ENCODE measurements at places on chromosomes 4 and X. TPM values are rescaled to one million over a fixed set of nuclear protein-coding genes. Genes with fewer than 3 reads are reported as not detected.
A peak's percentile ranks its signal among the peaks of the same experiment; 100 is the strongest.

DNA sequence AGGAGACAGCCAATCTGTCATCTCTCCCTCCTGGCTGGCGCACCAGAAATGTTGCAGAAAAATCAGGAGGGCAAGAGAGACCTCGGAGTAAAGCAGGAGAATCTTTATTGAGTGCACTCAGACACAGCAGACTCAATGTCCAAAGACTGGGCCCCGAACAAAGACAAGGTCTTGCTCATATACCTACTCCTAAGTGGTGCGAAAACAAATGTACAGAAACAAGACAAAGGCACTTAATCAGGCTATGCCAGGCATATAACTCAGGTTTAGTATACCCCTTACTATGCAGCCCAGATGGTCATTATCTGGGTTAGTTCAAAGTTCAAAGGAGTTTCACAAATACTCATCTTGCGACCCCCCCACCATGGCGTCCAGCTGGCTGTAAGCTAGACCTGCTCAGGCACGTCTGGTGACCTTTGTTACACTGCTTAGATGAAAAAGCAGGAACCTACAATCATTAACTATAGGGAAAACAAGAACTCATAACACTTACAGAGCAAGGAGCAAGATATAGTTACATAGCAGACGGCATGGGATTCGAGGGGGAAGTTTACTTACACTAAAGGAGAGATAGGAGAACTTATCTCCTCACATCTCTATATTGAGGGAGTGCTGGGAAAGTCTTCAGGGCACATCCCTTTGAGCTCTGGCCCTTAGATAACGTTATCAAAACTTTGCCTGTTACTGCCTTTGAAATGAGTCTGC is 27.5 kb downstream of the SULT1E1 start:
- no peak for DNase-seq

- no peak for DNase-seq
Measured at GRCh38 chr4:16875487-16875886, 23.0 kb downstream of the LDB2 start.

DNA sequence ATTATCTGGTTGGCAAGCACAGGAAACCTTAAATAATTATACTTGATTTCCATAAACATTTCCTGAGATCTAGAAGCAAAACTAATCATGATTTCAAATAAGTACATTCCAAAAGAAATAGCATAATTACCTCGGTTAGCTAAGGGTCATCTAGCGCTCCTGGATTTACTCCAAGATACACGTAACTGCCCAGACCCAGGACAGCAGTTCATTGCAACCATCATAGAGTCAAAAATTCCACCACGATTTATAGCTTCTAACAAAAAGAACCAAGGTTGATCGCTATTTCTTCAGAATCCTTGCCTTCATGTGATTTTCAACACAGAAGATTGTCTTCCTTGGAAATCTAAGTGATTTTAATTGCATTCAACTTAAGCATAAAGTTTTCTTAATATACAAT is 1235.5 kb upstream of the TENM3 start:
- DNase-seq: no peak

- DNase-seq: no peak
Measured at GRCh38 chr4:133472244-133472643, 323.1 kb downstream of the PCDH10 start.

DNA sequence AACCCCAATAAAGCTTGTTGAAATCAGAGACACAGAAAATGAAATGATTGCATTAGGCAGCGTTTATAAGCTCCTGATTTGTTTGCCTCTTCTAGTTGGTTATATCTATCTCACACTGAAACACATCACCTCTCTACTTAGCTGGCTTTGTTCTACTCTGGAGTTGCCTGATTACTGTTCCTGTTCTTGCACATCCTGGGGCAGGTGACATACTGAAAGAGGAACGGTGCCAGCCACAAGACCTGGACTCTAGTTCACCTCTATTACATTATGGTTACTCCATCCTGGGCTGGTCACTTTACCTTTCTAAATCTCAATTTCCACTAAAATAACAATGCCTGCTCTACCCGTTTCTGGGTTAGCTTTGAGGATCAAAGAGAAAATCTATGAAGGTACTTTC is 47.9 kb downstream of the TRIM2 start:
- no peak for DNase-seq

- DNase-seq: peak; percentile 40
Measured at GRCh38 chr4:7328913-7329638, 105.7 kb downstream of the PSAPL1 start.

DNA sequence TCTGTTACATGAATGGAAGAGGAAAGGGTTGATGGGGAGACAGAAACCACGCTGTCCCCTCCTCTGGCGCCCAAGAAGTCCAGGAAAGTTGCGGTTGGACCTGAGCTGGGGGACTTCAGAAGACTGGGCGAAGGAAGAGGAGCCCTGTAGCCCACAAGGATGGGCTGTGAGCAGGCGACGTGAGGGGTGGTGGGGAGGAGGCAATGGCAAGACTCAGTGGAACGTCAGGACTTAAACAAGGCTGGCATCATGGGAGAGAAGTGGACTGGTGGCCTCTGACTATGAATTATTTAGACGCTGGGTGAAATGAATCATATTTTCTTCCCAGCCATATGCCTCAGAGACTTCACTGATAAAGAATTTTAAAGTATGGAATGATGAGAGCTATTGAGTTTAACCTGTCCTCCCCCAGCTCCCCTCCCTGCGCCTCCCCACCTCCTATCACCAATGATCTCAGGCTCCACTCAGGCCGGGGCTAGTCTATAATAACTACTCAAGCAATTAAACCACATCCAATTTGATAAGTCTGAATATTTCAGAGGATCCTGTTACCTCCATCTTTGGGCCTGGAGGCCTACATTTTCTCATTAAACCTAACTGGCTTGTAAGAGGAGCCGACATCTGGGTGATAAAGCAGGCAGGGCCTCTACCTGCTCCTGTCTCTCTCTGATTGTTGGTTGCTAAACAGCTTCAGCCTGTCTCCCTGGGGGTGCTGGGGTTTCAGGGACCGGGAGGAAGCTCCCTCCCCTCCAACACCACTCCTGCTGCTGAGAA is 63.6 kb downstream of the SMIM20 start:
- no peak for DNase-seq

GRCh38 chr4:183989461-183989860 is 84.4 kb downstream of the STOX2 start:
- DNase-seq: no peak

- DNase-seq: no peak
Measured at GRCh38 chrX:51158231-51158630, 174.4 kb upstream of the NUDT10 start.

GRCh38 chr4:83716874-83717273 is 181.0 kb downstream of the GPAT3 start:
- no peak for DNase-seq

DNA sequence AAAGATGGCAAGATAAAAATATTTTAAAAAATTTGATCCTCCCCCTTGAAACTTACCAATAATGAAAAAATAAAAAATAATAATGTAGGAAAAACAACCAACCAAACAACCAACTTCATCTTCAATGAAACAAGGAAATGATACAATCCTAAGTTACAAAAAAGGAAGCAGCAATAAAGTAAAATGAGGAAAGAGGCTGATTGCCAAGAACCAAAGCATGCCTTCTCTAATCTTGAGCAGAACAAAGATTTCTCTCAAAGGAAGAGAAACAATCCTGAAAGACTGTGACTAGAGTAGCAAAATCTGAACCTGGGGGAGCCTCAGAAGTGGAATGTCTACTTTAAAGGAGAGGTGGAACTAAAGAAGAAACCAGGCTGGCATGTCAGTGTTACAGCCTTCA is 10.9 kb upstream of the WDFY3 start:
- no peak for DNase-seq

GRCh38 chrX:107454302-107454701 is 4.8 kb downstream of the FRMPD3 start:
- no peak for DNase-seq

GRCh38 chr4:184011826-184012380 is 106.8 kb downstream of the STOX2 start:
- no peak for DNase-seq

- no peak for DNase-seq
Measured at GRCh38 chrX:108699368-108699767, 37.0 kb downstream of the IRS4 start.

- no peak for DNase-seq
Measured at GRCh38 chr4:87073199-87074120, 138.6 kb downstream of the AFF1 start.

GRCh38 chrX:113699939-113700338 is 859.3 kb upstream of the AMOT start:
- DNase-seq: no peak

DNA sequence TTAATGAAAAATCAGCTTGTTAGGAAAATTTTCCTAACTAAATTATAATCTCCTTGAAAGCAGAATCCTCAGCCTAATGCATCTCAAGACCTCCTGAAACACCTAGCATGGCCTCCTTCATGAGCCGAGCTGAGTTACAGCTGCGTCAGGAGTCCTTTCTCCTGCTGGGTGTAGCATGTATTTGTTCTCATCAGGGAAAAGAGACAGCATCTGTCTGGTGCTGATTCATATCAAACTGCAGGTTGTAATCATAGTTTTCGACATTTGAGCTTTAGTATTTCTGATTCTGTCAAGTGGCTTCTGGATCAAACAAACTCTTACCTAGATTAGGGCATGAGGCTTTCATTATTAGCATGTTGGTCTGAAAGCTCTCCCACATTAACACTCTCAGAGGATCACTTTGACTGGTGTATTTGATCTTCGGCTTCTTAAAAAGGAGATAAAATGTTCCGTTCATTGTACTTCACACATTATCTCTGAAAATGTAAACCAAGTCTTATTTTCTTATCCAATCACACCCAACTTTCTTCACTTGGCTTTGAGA is 140.1 kb upstream of the FRG1 start:
- no peak for DNase-seq

GRCh38 chr4:8838961-8839431 is 32.6 kb downstream of the HMX1 start:
- no peak for DNase-seq

- no peak for DNase-seq
Measured at GRCh38 chrX:21885568-21885967, 29.8 kb downstream of the YY2 start.

GRCh38 chr4:113406723-113407016 is 354.9 kb downstream of the CAMK2D start:
- no peak for DNase-seq

DNA sequence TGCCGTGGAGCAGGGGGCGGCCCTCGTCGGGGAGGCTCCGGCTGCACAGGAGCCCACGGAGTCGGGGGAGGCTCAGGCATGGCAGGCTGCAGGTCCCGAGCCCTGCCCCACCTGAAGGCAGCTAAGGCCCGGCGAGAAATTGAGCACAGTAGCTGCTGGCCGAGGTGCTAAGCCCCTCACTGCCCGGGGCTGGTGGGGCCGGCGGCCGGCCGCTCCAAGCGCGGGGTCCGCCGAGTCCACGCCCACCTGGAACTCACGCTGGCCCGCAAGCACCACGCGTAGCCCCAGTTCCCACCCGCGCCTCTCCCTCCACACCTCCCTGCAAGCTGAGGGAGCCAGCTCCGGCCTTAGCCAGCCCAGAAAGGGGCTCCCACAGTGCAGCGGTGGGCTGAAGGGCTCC is 589.4 kb downstream of the PPP4R3C start:
- no peak for DNase-seq

- DNase-seq: no peak
Measured at GRCh38 chr4:16110661-16111290, 27.0 kb upstream of the PROM1 start.

DNA sequence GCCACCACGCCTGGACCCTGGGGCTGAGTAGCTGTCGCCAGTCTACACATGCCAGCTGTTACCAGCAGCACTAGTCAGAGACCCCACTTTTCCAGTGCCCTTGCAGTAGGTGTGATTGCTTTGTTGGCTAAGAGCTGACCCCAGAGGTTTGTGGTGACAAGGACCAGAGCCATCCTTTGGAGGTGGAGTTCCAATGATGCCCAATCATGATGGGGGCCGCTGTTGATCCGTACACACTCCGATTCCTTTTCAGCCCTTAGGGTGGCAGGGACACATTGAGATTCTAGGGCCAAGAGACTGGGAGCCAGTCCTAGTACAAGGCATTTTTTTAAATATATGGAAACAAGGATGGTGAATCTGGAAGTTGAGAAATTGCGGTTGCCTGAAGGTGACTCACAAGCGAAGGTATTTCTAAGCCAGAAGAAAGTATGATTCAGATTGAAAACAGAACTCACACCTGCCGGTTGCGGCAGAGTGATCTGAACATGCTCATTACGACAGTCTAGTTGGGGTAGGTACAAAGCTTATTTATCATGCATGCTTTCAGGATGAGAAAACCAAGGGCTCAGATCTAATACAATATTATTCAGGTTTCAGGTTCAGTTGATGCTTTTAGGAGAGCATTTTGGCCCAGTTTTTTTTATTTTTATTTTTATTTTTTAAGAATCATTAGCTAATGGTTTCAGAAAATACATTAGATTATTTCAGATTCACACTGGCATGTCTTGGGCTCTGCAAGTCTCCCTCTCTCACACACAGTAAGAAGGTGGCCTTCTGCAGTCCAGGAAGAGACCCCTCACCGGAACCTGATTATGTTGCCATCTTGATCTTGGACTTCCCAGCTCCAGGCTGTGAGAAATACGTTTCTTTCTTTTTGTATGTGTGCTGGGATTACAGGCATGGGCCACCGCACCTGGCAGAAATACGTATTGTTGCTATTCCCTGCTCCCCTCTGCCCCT is 43.4 kb downstream of the SHROOM2 start:
- DNase-seq: peak; percentile 43

DNA sequence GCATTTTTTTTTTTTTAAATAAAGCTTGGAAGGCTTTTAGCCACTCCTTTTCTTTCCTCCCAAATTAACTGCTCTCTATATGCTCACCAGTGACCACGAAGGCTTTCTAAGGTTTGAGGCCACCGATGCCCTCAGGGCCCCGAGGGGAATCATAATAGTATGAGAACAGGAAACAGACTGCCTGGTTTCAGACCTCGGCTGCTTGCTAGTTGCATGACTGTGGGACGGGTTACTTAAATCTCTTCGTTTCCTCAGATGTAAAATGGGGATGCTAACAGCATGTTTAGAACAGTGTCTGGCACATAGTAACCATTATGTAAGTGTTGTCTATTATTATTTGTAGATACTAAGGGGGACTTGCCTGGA is 3.6 kb downstream of the LINC00632 start:
- no peak for DNase-seq

DNA sequence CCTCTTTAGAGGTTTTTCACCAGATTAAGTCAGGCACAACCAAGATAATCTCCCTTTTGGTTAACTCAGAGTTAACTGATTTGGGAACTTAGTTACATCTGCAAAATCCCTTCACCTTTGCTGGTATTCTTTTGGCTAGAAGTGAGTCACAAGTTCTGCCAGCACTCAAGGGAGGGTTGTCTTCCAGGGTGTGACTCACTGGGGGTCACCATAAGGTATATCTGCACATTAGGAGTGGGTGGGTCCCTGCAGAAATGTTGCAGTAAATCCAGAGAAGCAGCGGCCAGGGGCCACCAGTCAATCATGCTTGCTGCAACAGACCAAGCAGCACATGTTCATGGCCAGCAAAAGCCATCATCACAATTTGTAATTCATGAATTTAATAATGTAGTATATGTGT is 59.8 kb upstream of the MAML3 start:
- DNase-seq: no peak

- no peak for DNase-seq
Measured at GRCh38 chr4:172515266-172515879, 653.2 kb upstream of the GALNT7 start.

The ATRX gene
- 137 TPM for total RNA-seq

The IL13RA2 gene
- 0.88 TPM for total RNA-seq

The ARHGAP24 gene
- 37.2 TPM for total RNA-seq

The NIPAL1 gene
- total RNA-seq: 9.4 TPM

The ATXN3L gene
- not detected for total RNA-seq

The SLC34A2 gene
- not detected for total RNA-seq

The RP2 gene
- 12.5 TPM for total RNA-seq

The PSAPL1 gene
- 0.15 TPM for total RNA-seq

The ACTRT1 gene
- not detected for total RNA-seq

The RFC1 gene
- total RNA-seq: 43.6 TPM

Measured in breast epithelium (tissue), 4 donors.